CD4-positive, alpha-beta T cell treated with Interleukin-17A for 1 hour (primary cell): ENCODE measurements at places on chromosomes 3 and 15.

DNA sequence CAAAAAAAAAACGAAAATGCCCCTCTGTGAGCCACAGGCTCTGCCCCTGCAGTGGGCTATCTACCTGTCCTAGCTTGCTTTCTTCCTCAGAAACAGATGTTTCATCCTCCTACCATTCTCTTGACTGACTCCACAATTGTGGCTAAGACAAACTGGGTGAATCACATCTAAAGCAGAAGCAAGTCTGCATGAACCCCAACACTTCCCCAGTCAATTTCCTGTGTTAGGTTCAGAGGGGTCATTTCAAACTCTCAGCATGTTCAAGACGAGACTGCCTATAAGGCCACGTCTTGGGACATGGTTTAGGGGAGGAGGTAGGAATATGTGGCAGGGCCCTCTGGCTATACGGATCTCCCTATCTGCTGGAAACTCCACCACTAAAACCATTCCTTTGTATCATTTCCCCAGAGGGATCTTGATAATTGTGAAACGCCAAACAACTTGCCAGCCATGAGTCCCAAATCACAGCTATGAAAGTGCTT, 28.6 kb upstream of the ANKDD1A start:
- peak; percentile 66 for DNase-seq

DNA sequence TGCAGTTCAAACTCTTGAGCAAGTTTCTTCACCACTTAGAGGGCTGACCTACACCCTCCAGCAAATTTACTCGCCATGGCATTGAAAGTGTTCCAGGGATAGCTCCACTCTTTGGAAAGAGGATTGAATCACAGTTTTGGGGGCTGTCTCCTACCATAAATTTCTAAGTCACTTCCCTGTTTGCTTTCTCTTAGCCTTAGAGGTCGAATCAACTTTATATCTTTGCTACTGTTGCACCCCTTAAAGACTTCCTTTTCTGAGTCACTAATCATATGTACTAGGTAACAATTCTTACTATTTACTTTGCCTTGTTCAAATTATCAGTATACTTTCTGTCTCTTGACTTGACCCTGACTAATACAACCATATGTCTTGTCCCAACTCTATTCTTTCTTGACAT, 1151.8 kb upstream of the ALCAM start:
- DNase-seq: no peak

DNA sequence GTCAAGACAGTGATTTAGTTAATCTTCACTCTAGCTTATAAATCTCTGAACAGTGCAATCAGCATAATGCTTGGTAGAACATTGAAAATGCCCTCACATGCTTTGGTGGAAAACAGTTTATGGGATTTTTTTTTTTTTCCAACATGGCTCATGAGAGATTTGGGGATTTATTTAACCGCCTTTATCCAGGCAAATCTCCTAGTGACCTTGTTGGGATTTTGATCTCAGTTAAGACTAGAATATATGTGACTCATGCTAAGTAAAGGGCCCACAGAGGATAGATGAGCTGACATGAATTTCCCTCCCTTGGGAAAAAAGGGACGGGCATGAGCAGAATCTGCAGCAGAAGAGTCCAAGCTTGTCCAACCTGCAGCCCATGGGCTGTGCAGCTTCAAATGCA, 18.7 kb downstream of the LRTM1 start:
- DNase-seq: no peak

- DNase-seq: no peak
Observed at GRCh38 chr3:9666704-9667445, 17.6 kb downstream of the MTMR14 start.

DNA sequence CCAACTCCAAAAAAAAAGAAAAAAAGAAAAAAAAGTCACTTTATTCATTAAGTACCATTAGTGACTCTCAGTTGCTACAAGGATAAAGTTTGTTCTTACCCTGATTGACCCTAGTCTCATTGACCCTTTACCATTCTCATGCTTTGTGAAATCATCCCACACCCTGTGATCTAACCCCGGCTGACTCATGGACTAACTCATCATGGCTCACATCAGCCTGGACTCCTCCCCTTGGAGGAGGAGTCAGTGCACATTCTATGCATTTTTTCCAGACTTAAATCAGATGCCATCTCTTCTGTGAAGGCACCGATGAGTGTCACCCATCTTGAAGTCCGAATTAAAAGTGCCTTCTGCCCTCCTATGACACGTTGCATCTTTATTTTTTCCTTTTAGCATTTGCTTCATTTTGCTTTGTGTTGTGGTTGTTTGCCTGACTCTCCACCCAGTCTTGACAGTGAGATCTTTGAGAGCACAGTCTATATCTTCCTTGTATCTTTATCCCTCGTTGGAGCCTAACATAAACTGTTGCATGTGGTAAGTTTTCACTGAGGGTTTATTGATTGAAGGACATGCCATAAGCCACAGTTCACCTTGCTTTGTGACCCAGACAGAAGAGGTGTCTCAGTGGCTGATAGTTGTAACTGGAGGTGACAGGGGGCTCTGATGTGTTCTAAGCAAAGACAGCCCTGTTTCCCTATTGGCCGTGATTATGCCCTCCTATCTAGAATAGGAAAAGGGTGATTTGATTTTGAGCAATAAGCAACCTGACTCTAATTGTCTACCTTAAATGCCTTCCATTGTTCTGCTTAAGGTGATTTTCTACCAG, 72.1 kb downstream of the IL1RAP start:
- peak; percentile 30 for DNase-seq

DNA sequence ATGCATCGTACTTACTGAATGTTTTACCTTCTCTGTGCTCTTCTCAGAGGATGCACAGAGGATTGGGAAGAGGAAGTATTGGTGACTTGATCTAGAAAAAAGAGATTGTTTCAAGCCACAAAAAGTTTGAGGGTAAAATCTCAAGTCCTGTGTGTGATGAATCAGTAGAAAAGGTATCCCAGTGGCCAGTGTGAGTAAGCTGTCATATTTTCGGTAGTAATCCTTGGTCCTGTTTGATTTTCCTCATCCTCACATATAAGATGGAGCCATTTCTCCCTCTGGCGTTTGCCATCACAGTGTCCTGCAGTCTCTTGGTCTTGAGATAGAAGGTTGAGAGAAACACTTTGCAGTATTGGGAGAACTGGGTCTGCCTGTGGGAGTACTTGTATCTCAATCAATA, 166.8 kb downstream of the LPP start:
- no peak for DNase-seq

- no peak for DNase-seq
Observed at GRCh38 chr15:81189583-81190283, 6.9 kb upstream of the IL16 start.

- no peak for DNase-seq
Observed at GRCh38 chr3:169454823-169455222, 208.7 kb downstream of the MECOM start.

GRCh38 chr3:46542801-46543201, 23.3 kb downstream of the LRRC2 start:
- no peak for DNase-seq

- no peak for DNase-seq
Observed at GRCh38 chr3:143590660-143591059, 257.6 kb downstream of the SLC9A9 start.

- no peak for DNase-seq
Observed at GRCh38 chr3:50483374-50483773, 20.1 kb downstream of the CACNA2D2 start.

GRCh38 chr3:31565288-31565687, 32.6 kb downstream of the STT3B start:
- no peak for DNase-seq
